Activated gamma-delta T cell treated with Interleukin-2 at 50 U/mL for 16 hours (primary cell): ENCODE measurements at places on chromosomes 3 and 15.

DNA sequence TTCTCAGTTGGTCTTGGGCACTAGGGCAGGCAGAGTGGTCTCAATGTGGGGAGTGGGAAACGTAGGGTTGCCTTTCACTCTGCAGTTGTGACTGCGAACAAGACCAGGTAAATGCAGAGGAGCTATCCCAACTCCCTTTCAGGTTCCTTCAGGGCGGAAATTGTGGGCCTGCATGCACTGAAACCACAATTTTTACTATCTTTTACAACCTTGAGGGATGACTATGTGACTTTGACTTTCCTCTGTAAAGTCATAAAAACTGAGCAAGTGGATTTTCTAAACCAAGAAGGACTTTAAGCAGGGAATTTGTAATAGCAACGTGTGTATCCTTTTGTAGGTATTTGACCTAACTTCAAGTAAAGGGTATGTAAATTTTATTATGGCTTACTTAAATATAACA lies 171.4 kb upstream of the CADPS start:
- no peak for DNase-seq

DNA sequence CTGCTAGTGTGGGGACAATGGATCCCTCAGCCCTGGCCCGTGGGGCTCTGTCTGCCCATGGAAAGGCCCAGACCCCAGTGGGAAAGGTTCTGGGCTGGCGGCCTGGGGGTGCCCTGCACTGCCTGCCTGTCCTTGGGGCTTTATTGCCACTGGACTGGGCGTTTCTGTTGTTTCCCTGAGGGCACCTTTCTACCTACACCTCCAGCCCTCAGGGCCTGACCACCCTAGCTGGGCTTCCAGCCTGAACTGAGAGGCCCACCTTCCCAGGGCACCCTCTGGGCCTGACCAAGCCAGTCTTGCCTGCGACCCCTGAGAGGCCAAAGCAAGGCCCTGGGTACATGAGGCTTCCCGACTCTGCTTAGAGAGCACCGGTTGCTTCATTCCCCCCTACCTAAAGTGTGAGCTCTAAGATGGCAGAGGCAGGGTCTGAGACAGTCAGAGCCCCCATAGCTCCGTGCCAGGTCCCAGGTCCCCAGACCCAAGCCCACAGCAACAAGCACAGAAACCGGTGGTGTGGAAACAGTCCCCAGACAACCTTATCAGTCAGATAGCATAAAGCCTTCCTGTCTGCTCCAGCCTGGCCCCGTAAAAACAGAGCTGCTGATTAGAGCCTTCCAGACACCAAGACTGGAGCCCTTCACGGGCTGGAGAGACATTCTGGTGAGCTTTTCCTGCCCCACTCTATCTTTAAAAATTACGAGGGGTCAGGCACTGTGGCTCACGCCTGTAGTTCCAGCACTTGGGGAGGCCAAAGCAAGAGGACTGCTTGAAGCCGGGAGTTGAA lies 102.8 kb downstream of the CHSY1 start:
- no peak for DNase-seq

DNA sequence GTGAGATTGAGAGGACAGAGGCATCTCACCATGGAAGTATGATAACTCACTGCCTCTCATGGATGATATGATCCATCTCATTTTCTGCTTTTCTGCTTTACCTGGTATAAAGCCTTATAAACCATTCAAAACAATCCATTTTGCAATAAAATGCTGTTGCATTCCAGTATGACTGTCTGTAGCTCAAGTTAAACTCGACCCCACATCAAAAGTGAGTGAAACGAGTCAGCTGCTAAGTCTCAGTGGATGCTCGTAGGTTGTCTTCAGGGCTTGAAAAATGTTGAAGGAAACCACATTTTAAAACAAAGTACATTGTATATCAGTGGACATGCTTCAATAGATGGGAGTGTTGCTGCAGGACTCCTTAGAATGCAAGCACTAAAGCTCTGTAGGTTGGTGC lies 839.0 kb downstream of the TUSC7 start:
- no peak for DNase-seq

DNA sequence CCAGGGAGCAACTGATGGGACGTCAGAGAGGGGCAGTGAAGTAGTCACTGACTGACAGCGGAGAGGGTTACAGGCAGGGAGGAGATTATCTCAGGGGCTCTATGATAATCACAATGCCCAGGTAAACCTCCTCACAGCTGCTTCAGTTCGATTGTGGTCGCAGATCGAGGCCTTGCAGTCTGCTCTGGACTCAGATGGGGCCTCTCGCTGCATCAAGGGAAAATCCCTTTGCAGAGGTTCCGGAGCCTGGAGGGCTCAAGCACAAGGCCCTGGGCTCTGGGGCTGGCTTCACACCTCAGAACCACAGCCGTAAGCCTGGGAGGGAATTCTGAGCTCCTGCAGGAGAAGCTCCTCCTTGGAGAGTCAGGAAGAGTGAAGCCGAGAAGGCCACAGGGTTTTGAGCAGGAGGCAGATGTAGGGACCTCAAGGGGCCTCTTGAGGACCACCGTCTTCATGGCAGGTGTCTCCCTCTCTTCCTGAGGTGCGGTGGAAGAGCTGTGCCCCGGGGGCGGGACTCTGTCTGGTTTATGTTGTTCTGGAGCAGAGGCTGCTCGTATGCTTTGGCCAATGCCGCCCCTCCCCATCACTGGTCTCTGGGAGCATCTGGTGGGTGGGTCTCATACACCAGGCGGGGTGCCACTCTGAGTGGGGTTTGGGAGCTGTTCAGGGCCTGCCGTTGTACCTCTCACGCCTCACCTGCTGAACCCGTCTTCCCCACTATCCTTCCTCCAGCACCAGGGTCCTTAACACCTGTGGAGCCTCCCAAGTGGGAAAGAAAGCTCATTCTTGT lies 19.5 kb upstream of the SNRPA1 start:
- no peak for DNase-seq

GRCh38 chr3:63969876-63970275 lies 53.4 kb downstream of the PSMD6 start:
- DNase-seq, result no peak

DNA sequence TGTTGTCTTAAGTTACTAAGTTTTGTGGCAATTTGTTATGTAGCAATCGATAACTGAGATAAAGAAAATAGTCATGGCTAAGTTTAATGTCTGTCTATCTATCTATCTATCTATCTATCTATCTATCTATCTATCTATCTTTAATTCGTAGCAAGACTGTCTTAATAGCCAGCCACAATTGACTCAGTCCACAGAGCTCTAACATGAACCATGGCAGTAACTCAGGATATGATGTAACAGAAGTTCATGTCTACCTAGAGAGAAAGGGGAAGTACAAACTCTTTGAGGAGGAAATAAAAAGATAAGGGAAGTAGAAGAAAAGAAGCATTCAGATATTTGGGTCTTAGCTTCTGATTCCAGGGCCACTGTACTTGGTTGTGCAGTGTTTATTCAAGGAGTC lies 61.5 kb upstream of the FNDC3B start:
- no peak for DNase-seq

DNA sequence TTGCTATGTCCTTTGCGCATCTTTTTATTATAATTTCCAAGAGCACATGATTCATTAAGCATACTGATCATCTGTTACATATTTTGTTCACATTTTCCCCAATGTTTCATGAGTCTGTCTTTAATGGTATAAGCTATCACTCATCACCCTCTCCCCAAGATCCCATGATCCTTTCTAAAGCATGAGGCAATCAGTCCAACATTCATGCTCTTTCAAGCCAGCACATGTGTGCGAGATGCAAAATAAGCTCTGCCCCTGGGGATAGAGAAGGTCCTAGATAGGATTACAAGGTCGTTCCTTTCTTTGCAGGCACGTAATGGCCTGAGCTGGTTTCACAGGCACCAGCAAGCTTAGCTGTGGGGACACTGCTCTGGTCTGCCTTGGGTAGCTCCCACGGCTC lies 32.2 kb upstream of the B3GNT5 start:
- no peak for DNase-seq

DNA sequence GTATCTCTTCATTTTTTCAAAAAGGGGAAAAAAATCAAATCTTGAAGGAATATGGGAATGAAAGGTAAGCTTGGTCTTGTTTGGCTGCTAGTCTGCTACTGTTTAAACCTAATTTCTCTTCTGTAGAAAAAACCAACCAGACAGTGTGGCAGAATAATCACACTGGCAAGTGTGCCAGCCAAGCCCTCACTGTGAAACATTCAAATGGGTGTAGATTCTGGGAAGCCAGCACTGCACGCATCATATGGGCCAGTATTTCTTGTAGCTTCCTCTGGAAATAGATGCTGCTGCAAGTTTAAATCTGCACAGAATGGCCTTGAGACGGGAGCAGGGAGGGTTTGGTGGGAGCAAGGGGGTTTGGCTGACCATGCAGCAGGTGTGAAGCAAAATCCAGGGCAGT lies 62.1 kb downstream of the POMGNT2 start:
- no peak for DNase-seq

DNA sequence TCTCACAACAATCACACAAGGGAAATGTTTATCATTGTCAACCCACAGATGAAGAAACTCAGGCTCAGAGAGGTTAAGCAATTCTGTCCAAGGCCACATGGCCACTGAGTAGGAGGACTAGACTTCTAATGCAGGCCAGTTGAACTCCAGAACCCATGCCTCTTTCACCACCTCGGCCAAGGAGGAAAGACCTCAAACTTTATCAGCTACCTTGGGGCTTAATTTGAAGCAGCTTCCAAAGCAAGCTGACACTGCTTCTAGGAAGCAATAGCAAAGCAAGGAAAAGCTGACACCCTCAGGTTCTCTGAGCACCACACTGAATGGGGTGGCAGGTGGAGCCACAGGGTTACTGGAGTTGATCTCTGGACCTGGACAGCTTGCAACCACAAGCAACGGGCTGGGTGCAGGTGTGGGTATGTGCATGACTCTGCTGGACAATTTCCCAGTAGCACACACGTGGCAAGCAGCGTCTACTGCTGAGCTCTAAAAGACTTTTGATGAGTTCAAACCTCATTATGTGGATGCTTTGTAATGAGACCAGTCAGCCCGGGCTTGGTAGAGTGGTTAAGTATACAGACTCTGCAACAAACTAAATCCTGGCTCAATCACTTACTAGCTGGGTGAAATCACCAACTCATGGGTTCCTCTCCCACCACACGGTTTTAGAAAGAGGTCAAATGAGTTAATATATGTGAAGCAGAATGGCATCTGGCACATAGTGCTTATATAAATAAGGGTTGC lies 23.1 kb downstream of the CCNL1 start:
- no peak for DNase-seq

- DNase-seq, result no peak
These were observed 32.9 kb upstream of the TM4SF4 start for GRCh38 chr3:149441642-149442041.
